ENCODE measurements at places on chromosomes 1 and 21.

GRCh38 chr1:92482665-92483609 is 3.8 kb downstream of the GFI1 start:
- no peak for DNase-seq

GRCh38 chr1:29349871-29350491 is 113.7 kb downstream of the PTPRU start:
- no peak for DNase-seq

GRCh38 chr1:31152181-31152795 is 86.8 kb upstream of the PUM1 start:
- no peak for DNase-seq

DNA sequence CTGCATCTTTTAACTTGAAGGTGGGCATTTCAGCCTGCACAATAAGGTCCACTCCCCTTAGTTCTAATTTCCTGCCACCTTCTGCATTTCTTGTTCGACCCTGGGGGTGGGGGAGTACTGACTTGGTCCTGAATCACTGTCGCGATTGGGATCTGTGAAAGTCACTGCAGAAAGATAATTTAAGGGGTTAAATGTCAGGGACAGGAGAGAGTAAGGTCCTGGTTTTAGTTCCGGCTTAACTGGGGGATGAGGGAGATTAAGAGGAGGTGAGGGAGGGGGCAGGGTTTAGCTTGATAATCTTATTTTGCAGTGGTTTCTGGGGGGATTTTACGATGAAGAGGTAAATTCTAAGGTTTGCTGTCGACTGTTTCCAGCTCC is 128.1 kb downstream of the MRPS6 start:
- DNase-seq: no peak

DNA sequence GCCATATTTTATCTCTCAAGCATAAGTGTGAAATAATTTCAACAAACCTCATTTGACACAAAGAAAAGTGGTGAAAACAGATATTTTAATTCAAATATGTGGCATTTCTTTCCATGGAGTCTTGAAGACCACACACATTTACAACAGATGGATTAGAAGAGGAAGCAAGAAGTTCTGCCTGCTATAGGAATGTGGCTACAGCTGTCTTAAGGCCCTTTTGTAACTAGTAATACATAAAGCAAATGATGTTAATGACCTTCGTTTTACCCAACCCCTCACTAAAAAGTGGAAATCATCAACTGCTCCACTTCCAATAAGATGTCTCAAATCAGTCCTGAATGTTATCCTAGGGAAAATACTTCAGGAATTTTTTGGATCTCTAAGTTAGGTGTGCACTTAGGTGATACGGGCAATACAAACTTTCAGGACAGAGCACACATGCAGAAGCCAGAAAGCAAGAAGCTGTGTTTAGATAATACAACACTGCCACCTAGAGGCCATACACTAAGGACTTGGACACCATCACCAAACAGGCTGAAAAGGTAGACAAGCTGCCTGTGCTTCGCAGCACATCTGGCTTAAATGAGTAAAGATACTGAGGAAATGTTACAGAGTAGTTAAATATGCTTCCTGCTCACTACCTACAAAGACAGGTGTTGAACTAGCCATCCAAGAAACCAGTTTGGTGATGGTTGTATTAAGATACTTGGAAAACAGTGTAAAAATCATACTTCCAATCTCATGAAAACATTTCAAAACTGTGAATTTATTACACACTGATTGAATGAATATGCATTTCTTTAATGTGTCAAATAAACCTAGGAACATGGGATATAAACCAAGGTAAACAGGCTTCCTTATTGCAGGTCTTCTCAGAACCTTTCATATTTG is 24.4 kb downstream of the RRAGC start:
- peak; percentile 21 for DNase-seq

DNA sequence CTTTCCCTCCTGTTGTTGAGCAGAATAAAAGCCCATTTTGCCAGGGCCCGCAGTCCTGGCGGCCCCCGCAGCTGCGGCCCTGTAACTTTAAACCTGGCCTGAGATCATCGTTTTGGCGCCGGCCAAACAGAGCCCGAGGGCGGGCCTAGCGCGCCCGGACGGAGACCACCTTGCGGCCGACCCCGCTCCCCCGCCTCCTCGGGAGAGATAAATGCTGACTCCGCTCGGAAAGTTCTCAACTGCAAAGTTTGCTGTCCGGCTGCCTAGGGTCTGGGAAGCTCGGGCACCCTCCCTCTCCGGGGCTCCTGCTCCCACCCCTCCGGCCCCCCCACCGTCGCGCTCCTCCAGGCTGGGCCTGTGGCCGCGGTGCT is at the start of gene PDPN:
Gene PDPN, plus strand, starts transcription at position 238 of the 371 bp plus-strand sequence. CDS start 202 bp downstream, outside the sequence.
- no peak for DNase-seq

- no peak for DNase-seq
These were observed 59.8 kb upstream of the ARTN start for GRCh38 chr1:43873851-43874250.

DNA sequence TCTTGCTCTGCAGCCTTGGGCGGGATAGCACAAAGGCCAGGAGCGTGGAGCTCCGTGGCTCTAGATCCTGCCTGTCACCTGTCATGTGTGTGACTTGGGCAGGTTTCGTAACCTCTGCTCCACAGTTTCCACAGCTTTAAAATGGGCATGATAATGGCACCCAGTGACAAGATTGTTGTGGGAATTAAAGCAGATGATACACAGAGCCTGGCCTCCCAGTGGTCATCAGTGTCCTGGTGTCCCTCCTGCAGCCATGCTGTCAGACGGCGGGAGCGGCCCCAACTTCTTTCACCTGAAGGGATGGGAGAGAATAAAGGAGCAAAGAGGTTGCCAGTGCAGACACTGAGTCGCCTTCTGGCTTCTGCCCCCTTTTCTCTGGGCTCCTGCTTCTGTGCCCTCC is 61.5 kb downstream of the SLC37A1 start:
- no peak for DNase-seq

- no peak for DNase-seq
These were observed 123.6 kb downstream of the PBX1 start for GRCh38 chr1:164682570-164682969.

DNA sequence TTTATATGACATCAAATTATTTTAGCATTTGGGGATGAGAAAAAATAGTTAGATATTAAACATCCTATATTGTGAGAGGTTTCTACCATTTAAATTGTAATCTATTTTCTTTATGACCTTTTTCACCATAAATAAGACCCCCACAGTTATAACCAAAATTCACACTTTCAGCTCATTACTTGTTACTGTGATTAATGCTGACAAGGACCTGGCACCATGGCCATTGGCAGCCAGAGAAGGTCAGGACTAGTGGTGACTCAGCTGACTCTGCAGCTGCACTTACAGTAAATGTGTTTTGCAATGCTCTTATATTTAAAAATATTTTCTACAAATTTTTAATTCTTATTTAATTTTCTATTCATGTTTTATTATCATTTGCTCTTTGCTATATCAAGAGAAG is 133.3 kb upstream of the C1orf105 start:
- DNase-seq: no peak

DNA sequence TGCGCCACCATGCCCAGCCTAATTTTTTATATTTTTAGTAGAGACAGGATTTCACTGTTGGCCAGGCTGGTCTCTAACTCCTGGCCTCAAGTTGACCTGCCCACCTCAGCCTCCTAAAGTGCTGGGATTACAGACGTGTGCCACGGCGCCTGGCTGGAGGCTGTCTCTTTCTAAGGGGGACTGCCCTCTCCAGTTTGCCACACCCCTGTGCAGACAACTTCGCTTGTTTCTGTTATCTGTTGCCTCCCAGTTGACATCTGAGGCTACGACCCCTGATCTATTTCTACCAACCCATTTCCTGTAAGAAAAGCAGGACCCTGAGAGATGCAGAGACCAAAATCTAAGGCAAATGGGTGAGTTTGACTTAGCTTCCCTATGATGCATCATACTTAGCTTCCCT is 24.0 kb upstream of the VASH2 start:
- DNase-seq: no peak

GRCh38 chr1:33454646-33455282 is 17.7 kb upstream of the ZSCAN20 start:
- DNase-seq: no peak

DNA sequence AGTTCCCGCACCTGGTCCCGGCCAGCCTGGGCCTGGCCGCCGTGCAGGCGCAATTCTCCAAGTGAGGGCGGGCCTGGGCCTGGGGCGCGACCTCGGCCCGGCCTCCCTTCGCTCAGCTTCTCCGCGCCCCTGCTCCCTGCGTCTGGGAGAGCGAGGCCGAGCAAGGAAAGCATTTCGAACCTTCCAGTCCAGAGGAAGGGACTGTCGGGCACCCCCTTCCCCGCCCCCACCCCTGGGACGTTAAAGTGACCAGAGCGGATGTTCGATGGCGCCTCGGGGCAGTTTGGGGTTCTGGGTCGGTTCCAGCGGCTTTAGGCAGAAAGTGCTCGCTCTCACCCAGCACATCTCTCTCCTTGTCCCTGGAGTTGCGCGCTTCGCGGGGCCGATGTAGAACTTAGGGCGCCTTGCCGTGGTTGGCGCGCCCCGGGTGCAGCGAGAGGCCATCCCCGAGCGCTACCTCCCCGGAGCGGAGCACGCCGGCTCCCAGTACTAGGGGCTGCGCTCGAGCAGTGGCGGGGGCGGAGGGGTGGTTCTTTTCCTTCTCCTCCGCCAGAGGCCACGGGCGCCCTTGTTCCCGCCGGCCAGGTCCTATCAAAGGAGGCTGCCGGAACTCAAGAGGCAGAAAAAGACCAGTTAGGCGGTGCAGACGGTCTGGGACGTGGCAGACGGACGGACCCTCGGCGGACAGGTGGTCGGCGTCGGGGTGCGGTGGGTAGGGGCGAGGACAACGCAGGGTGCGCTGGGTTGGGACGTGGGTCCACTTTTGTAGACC is 1.2 kb downstream of the OLIG1 start:
- no peak for DNase-seq

- DNase-seq: no peak
These were observed 59.6 kb downstream of the VPS26C start for GRCh38 chr21:37207441-37208009.

- peak; percentile 60 for DNase-seq
These were observed 37.4 kb downstream of the TRIT1 start for GRCh38 chr1:39845569-39846566.

GRCh38 chr1:225653463-225654276 is 747 bp upstream of the ENAH start:
- DNase-seq: peak; percentile 21

DNA sequence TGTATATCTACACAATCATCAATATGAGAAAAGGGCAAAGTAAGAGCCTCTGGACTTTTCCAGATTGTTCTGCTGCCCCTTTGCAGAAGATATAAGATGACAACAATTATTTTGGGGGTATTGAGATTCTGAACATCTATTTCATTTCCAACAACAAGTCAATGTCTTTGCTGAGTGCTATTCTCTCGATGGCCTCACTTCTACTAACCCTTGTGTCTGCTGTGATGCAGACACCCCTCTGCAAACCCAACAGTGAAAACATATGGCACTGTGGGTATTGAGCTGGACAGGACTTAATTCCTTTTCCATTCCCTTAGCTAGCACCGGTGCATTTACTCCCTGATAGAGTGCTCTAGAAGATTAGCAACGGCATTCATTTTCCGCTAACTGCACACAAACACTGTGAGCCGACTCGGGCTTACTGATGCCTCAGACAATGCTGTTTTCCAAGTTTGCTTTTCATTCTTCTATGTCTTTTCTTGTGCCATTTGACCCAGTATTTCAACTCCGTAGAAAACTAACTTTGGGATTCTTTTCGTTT is 33.4 kb upstream of the SMYD2 start:
- DNase-seq: no peak

GRCh38 chr1:12546771-12547585 is 71.0 kb downstream of the DHRS3 start:
- DNase-seq: no peak

DNA sequence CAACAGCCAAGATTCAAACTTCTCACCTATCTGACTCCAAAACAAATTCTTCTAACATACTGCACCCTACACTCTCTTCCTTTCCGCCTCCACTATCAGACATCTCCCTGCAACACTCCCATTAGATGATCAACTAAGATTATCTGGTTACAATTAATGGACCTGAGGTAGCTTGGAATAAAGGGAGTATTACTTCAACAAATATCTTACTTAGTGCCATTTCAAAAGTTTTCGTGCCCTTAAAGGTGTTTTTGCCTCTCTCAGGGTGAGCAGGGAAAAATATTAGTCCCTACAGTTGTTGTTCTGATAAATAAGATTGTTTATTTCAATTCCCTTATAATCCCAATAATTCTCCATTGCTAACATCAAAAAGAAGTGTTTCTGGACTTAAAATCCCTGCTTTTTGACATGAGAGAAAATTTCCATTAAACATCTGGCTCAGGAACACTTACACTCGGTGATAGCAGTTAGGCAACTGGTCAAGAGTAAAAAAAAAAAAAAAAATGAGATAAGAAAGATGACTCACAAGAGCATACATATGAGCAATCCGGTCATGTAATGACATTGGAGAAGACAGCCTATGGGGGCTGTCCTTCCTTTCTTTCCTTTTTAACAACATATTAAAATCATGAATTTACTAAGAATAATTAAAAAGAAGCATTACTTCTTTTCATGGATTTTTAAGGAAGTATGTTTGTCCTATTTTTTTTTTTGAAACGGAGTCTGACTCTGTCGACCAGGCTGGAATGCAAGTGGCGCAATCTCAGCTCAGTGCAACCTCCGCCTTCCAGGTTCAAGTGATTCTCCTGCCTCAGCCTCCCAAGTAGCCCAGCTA is 7.6 kb downstream of the RSBN1 start:
- DNase-seq: no peak

GRCh38 chr1:226741009-226741408 is 1.9 kb upstream of the ITPKB start:
- DNase-seq: no peak

DNA sequence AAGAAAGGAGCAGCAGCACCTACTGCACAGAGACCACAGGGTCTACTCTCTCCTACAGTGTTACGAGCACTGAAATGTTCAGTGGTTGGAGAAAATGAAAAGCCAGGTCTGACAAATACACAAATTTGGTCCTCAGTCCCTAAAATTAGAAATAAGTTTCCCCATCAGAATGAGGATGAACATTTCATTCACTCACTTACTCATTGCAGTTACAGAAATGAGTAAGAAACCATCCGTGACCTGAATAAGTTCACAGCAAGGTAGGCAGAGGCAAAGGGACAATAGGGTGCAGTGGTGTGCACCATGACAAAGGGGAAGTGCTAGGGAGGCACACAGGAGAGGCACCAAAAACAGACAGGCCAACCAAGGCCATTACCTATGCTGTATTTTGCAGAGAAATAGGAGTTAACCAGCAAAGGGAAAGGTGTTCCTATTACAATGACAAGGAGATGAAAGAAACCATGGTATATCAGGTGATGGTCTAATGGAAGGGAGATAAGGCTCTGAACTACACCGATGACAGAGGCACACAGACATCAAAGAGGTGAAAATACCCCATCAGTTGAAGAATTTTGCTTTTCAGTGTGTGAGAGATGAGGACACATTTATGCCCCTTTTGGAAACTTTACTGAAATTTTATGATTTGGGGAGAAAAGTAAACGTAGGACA is 29.4 kb downstream of the VAV3 start:
- DNase-seq: peak; percentile 12

Measured in stimulated activated CD4-positive, alpha-beta T cell treated with anti-CD3 and anti-CD28 coated beads, TNF-alpha, amount 100 ng/mL, for 24 hours (primary cell).